Stimulated activated CD4-positive, alpha-beta T cell treated with anti-CD3 and anti-CD28 coated beads, Interleukin-15, amount 100 ng/mL, for 48 hours (primary cell): ENCODE measurements at places on chromosomes 7 and 10.
A peak's percentile ranks its signal among the peaks of the same experiment; 100 is the strongest.

- no peak for DNase-seq
Observed at GRCh38 chr7:107122486-107122911, 46.3 kb upstream of the HBP1 start.

- DNase-seq, result no peak
Observed at GRCh38 chr7:158885624-158886023, 29.3 kb downstream of the DYNC2I1 start.

- no peak for DNase-seq
Observed at GRCh38 chr10:113519681-113520115, 33.2 kb upstream of the HABP2 start.

GRCh38 chr7:151314401-151314800 is 27.2 kb upstream of the NUB1 start:
- no peak for DNase-seq

DNA sequence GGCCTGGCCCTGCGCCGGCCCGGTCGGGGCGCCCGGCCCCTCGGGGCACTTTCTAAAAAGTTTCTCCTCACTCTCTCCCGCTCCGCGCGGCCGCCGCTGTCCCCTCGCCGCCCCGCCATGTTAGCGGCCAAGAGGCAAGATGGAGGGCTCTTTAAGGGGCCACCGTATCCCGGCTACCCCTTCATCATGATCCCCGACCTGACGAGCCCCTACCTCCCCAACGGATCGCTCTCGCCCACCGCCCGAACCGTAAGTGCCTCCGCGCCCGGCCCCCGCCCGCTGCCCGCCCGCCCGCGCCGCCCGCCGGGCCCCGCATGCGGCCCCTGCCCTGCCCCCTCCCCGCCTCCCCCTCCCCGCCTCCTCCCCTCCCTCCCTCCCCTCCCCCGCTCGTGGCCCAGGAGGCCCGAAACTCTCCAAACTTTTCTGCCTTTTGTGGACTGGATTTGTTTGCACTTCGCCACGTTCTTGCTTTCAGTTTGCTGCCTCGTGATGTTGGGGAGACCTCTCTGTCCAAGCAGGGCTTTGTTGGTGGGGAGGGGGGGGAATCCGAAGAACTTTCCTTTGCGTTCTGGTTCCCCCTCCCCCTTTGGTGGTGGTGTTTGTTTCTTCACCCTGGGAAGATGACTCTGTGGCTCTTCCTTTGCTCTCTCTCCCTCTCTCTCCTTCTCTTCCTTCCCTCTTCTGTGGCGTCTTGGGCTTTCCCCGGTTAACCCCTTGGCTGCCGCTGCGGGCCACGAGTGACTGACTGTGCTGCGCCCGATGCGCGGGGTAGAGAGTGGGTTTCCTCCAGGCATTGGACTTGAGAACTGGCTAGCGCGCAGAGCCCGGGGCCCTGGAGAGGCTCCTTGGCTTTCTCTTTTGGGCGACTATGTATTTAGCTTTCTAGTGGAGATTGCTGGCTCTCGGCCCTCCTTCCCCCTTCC is 1.6 kb downstream of the TCF7L2 start:
- DNase-seq, result no peak

DNA sequence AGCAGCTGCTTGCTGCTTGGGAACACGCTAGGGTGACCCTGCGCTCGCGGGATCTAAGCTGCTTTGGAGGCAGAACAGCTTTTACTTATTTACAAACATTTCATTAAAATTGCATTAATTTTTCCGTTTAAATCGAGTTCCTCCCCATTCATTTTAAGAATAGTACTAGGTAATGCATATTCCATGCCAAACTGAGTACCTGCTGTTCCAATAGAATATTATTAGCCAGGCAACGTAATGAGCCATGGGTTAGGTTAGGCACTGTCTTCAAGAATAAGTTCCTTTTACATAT is 860 bp downstream of the EXOC6 start:
- DNase-seq, result no peak

GRCh38 chr7:126803060-126803665 is 449.6 kb downstream of the GRM8 start:
- DNase-seq, result peak; percentile 0

GRCh38 chr7:129122751-129123509 is 21.6 kb upstream of the TSPAN33 start:
- no peak for DNase-seq

- DNase-seq, result no peak
Observed at GRCh38 chr10:110077436-110078130, 69.8 kb downstream of the ADD3 start.

GRCh38 chr7:128347647-128348097 is 4.0 kb upstream of the RBM28 start:
- DNase-seq, result no peak

DNA sequence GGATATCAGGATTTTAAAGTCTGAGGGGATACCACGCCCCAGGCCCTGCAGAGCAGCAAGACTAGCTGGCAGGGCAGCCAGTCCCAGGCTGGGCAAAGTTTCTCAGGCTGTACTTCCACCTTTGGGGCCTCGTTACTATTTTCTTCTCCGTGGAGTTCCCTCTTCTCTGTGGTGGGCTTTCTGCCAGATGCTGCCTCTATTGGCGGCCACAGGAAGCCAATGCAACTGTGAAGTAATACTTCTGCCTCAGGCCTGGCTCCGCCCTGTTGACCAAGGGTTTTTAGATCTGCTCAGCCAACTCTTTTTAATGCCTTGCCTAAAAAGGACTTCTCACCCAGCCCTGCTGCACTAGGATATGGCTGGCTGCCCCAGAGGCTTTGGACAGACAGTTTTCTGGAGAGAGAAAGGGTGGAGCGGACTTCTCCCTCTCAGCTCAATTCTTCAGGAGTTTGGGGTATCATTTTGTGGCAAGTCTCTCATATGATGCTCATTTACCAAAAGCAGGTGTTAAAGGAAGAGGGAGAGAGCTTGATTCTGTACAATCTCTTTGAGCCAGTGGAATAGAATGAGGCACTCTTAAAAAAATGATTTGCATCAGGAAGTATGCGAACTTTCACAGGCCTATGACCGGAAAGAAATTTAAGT is 67.4 kb downstream of the HHEX start:
- no peak for DNase-seq

GRCh38 chr7:142669074-142669654 is 80.1 kb upstream of the PRSS1 start:
- no peak for DNase-seq

DNA sequence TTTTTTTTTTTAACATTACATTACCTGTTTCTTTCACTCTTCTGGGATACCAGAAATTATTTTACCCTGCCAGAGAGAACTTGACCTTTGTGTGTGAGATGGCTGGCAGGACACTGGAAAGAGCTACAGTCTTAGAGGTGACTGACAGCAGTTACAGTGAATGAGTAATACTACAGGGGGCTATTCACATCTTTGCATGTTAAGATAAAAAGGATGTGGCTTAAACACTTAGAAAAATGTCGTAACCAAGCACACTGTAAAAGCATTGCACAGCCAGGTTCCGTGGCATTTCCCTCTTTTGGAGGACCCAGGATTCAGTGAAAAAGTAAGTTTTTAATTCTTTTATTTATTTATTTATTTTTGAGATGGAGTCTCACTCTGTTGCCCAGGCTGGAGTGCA is 18.8 kb upstream of the TBC1D12 start:
- DNase-seq, result no peak

GRCh38 chr10:95458871-95459270 is 102.3 kb downstream of the SORBS1 start:
- DNase-seq, result no peak

DNA sequence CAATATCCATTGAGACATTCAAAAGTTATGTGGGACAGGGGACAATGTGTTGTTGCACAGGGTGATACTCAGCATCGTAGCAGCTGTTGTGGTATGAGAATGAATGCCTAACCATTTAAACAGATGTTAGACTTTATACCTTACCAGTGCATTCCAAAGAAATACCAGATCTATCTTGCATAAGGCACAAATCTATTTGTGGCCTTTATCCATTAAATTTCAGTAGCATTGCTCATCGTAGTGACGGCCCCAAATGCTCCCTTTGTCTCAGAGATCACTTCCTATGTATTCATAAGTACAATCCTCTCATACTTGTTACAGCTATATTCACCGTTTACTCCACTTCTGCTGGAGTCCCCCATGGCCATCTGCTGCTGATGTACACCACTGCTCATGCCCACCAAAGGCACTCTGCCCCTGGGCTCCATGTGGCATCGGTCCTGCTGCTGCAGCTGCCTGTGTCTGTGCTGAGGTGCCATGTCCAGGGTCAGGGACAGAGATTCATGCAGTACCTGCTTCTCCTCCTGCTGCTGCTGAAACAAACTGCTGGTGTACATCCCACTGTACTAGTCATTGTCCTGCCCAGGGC is 96.3 kb downstream of the CPED1 start:
- no peak for DNase-seq

- no peak for DNase-seq
Observed at GRCh38 chr10:67664942-67665341, 31.1 kb downstream of the CTNNA3 start.

DNA sequence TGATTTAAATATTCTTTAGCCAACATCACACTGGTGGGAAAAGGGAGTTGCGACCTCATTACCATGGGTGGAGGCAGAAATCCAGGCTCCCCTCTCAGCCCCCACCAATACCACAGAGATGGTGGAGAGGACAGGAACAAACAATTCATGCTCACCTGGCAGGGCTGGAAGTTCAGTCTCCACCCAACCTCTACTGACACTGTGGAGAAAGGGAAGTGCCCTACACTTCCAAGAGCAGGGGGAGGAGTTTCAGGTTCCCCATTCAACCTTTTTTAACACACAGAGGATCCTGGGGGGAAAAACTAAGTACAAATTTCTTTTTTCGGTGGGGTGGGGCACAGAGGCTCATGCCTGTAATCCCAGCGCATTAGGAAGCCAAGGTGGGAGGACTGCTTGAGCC is 210.1 kb upstream of the KCTD7 start:
- DNase-seq, result no peak

- DNase-seq, result no peak
Observed at GRCh38 chr7:49692516-49692915, 80.9 kb upstream of the VWC2 start.

GRCh38 chr10:102119417-102120141 is 589 bp downstream of the LDB1 start:
- no peak for DNase-seq

- no peak for DNase-seq
Observed at GRCh38 chr10:75754096-75754831, 322.8 kb downstream of the LRMDA start.

DNA sequence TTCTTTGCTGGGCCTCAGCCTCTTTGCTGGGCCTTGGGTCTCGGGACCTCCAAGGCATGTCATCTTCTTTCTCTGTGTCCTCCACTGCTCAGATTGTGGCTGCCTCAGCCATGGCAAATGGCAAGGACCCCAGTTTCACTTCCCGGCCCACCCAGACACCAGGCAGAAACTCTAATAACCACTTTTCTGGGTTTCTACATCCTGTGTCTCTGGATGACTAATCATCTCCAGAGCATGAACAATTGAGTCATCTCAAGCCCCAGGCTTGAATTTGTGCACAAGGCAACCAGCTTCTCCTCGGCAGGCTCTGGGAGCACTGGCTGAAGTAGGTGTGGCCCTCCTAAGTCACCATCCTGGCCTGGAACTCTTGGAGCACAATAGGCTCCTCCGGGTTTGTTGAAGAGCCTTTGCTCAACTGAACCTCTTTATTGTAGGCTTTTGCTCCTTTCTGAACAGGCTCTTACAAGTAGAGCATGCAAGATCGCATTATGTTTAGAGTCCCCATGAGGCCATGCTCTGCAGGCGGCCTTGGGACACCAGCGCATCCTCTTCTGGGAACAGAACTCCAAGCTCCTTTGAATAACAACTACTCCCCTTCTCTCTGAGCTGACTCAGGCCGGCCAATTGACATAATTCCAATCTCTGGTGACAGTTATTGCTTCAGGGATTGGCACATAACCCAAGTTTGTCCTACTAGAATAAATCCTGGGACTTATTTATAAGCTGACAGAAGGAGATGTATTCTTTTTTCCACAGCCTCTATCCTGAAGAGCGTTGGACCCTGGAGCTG is 218.1 kb downstream of the WDR11 start:
- DNase-seq, result no peak

- no peak for DNase-seq
Observed at GRCh38 chr7:111025006-111025405, 65.9 kb upstream of the LRRN3 start.

GRCh38 chr10:102421757-102422512 is 1.3 kb downstream of the FBXL15 start:
- DNase-seq, result no peak

DNA sequence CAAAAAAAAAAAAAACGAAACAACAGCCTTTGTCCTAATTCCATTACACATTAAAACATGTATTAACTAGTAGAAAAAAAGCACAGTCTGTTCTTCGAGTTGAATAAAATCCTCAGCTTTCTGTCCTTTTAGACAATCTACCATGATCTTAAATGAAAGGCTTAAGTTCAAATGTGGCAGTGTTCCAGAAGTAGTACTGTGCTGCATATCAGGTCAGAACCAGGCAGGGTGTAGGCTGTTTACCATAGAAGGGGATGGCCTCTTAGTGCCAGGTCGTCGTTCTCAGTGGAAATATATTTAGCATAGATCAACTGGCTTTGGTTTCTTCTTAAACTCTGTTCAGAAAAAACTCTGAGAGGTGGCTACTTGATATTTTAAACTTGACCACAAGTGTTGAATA is 612.0 kb downstream of the CNTNAP2 start:
- DNase-seq, result no peak

DNA sequence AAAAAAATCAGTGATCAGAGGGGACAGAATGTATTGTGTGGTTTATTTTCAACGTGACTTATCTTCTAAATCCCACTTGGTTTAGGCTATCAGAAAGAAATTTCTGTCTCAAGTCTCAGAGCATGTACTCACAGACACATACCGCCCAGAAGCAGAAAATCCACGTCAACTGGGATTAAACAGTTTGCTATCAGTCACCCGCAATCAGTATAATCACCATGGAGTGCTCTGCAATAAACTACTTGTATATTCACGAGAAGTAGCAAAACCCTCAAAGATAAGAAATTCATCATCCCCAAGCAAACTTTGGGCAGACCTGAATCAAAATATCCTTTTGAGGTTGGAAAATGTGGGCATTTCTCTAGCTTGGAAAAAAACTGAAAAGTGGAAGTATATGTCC is 259.1 kb downstream of the FGFR2 start:
- DNase-seq, result no peak

DNA sequence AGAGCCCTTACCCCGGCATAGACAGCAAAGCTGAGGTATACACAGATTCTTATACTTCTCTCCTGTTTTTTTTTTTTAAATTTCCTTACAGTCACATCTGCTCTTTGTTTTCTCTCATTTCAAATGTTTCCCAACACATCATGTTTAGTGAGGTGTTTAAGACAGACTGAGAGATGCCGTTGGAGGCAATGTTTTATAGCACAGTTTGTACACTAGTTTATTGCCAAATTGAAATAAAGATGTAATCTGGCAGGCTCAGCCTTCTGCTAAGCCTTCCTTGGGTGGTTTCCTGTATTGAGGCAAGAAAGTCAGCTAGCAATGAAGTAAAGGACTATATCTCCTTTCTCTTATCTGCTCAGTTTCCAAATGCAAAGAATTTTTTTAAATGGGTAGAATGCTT is 393.4 kb downstream of the SORCS1 start:
- no peak for DNase-seq

GRCh38 chr10:8137272-8137681 is 82.8 kb downstream of the GATA3 start:
- DNase-seq, result peak; percentile 26

GRCh38 chr10:96082748-96083147 is 39.4 kb downstream of the CCNJ start:
- no peak for DNase-seq

- no peak for DNase-seq
Observed at GRCh38 chr10:114427124-114427852, 23.0 kb upstream of the AFAP1L2 start.
